ENCODE measurements at places on chromosomes 3 and 15.
A peak's percentile ranks its signal among the peaks of the same experiment; 100 is the strongest.

GRCh38 chr3:57068437-57069089 is 8.1 kb downstream of the SPATA12 start:
- no peak for DNase-seq

DNA sequence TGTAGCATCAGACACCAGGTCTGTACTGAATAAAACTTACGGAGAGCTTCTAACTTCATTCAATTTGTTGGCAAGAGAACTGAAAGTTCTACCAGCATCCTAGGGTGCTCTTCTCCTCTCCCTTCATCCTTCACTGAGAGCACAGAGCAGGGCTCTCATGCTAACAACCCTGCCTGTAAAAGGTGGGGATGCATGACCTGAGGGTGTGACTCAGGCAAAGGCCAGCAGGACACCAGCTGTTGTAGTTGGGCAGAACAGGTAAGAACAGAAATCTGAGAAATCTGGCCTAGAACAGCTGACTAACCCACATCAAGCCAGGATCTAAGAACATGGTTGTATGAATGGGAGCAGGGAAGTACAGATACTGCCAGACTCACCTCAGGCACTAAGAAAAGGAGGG is 64.2 kb downstream of the MYLK start:
- no peak for DNase-seq

DNA sequence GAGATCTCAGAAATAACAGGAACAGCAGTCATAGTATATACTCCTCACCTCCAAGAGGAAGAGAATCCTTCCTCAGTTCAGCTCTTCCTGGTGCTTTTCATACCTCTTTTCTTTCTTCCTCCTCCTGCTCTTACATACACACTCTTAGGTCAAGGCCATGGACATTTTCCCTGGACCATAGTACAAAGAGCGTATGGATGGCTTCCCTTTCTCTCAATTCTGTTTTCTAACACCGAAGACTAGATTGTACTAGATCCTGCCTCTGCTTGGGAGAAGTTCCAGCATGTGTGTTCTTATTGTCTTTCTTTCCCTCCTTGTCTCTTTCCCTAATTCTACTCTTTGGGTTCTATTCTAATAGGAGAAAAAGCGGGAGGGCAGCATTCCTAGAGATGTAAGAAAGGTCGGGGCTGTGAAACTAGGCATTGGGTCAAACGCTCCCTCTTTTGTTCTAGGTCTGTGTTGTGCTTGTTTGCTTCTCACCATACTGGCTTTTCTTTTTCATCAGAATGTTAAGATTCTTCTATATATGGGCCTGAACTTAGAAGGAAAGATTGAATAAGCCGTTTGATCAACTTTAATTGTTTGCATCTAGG is 77.4 kb downstream of the VPS8 start:
- no peak for DNase-seq

DNA sequence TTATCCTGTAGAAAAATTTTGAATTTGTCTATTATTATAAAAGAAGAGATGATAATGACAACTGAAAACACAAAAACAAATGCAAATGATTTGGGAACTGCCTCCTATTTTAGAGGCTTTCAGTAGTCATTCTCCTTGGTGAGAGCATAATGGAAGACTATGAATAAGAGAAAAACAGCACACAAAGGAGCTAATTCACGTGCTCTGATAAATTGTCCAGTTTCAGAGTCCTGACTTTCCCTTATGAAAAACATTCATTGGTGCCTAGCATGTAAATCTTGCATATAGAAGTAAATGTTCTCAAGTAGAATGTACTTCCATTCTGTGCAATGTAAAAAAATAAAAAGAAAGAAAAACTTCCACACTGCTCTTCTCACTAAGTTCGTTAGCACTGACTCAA is 206.1 kb downstream of the IL5RA start:
- DNase-seq, result no peak

DNA sequence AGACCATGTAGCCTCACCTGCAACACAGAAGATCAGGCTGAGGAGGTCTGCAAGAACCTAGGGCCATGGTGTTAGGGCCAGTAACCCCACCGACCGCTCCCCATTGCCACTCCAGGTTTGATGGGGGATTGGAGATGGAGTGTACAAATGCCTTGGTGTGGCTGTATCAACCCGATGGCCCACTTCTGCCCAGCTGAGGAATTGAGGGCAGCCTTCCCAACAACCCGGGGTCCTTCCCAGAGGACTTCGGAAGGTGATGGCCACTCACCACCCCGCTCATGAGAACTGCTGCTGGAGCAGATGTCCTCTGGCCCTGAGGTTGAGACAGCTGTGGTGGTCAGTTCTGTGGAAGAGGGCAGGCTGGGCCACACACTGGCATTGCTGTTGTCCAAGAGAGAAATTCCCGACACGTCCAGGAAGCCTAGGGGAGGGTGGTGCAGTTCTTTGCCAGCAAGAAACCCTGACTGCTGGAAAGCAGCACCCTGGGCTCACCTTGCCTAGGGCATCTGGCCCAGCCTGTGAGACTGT is 8.9 kb downstream of the GORASP1 start:
- DNase-seq, result no peak

- DNase-seq, result no peak
Measured at GRCh38 chr15:61479613-61480012, 250.5 kb upstream of the RORA start.

GRCh38 chr3:189311521-189311920 is 139.8 kb downstream of the TPRG1 start:
- no peak for DNase-seq

DNA sequence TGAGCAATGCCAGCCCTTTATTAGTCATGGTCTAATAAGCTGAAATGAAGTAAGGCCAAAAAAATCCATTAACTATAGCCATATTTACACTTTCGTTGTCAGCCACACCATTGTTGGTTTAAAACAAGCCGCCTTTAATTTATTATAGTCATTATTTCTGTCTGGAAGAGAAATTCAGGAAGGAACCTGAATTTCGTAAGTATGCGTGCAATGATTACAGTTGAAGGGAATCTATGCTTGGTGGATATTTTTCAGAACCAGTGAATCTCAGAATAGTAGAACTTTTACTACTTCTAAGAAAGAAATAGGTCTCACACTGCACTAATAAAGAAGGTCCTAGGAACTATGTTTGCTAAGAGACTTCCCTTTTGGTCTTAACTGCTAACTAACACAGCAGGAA is 59.1 kb downstream of the FAM43A start:
- no peak for DNase-seq

GRCh38 chr3:57100046-57100695 is 39.7 kb downstream of the SPATA12 start:
- DNase-seq, result peak; percentile 51

All from activated T-cell treated with anti-CD3 and anti-CD28 coated beads, Interleukin-2, amount 50 U/mL, for 24 hours (primary cell).